ENCODE measurements at places on chromosomes 13 and 19.

DNA sequence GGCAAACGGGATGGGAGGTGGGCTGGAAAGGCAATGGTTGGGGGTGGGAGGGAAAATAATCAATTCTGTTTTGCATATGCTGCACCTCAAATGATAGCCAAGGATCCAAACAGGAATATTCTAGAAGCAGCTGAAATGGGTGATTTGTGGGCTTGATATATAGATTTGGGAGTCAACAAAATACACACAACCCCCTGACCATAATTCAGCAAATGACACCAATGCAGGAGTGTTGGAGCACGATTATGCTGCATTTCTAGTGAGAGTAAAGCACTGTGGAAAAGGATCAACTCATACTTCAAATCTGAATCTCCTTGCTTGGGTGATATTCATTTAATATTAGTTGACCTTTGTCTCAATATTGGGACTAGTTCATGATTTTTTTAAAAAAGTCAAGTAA lies 36.0 kb downstream of the LCP1 start:
- no peak for DNase-seq

GRCh38 chr19:35023428-35023827 lies 6.8 kb upstream of the SCN1B start:
- no peak for DNase-seq

DNA sequence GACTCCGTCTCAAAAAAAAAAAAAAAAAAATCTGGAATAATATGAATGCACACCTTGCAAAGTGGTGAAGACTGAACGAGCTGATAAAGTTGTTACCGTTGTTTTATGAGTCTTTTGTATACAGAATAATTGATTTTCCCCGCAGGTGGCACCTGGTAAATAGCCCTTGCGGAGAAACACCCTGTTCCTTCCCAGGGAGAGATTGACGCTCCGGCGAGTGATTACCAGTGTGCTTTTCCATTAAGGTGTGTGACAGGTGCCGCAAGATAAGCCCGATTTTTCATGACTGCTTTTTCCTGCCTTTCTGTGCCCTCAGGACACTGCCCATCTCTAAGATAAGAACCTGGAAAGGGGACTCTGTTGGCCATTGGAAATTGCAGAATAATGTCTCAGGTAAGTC lies 943 bp downstream of the ZNF302 start:
- DNase-seq: no peak

- no peak for DNase-seq
Observed at GRCh38 chr13:50355797-50356196, 340.6 kb downstream of the KCNRG start.

DNA sequence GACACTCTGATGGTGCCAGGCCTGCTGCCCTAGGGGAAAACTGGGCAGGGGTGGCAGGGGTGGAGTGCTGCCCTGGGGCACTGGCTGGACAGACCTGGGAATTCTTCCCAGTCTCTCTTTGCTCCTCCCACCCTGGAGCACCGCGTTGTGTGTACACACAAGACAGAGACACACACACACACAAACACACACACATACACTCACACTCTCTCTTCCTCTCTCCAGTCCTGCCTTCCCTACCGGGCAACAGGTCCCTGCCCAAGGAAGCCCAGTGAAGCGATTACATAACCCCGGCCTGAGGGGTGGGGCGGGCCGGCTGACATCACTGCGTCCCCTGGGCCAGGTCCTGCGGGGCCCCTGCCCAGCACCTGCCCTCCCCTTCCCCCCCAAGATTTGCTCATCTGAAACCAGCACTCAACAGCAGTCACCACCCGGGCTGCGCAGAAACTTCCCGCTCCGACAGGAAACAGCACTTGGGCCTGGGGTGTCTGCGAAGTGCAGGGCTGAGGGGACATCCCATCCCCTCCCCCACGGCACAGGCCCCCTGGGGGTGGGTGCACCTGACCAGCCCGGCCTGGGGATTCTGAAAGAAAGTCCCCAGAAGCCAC lies 1.2 kb downstream of the MKNK2 start:
- DNase-seq: peak; percentile 67

- no peak for DNase-seq
Observed at GRCh38 chr13:85717921-85718320, 81.3 kb downstream of the SLITRK6 start.

- no peak for DNase-seq
Observed at GRCh38 chr13:76519685-76520084, 366.5 kb downstream of the KCTD12 start.

DNA sequence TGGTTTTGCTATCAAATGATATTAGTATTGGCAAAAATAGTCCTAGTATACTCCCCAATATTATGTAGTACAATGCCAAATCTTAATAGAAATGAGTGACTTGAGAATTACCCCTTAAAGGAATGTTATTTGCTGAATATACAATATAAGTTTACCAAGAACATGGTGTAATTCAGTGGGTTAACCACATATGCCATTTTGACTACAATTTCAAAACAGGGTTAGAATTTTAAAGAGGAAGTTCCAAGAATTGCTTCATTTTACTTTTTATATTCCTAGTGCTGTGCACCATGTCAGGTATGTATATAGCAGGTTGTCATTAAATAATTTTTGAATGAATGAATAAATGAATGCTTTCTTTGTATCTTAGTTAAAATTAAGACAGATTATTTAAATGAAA lies 66.3 kb downstream of the LMO7 start:
- no peak for DNase-seq

- no peak for DNase-seq
Observed at GRCh38 chr13:39232401-39232980, 194.2 kb downstream of the NHLRC3 start.

GRCh38 chr13:25732111-25732865 lies 319.5 kb downstream of the SHISA2 start:
- peak; percentile 14 for DNase-seq

- DNase-seq: no peak
Observed at GRCh38 chr19:22052644-22053013, 345 bp downstream of the ZNF257 start.

- DNase-seq: no peak
Observed at GRCh38 chr13:107600971-107601370, 614.4 kb downstream of the LIG4 start.

DNA sequence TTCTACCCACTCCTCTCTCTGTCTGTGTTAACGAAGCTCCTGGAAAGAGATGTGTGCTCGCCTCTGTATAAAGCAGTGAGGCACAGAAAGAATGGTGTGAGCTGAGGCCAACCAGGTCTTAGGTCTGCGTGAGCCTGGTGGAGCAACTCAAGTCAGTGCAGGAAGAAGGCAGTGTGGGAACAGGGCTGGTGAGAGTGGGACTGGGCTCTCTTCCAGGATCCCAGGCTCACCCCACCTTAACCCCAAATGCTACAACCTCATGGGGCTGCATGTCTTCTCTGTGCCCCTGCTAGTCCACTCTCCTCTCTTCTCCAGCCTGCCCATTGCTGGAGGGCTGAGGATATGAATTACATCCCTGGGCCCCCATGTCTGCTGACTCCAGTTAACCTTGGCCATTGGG lies 127.4 kb downstream of the DCT start:
- peak; percentile 89 for DNase-seq

- DNase-seq: no peak
Observed at GRCh38 chr19:18897094-18898029, 1.4 kb upstream of the CERS1 start.

DNA sequence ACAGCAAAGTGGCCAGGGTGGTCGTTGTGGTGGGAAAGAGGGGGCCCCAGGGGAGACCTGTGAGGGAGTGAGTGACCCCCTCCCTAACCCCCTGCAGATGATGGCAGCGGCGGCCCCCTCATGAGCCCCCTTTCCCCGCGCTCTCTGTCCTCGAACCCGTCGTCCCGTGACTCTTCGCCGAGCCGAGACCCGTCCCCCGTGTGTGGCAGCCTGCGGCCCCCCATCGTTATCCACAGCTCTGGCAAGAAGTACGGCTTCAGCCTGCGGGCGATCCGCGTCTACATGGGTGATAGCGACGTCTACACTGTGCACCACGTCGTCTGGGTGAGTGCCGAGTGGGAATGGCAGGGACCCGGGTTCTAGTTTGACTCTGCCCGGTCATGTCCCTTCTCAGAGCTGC lies 8.1 kb upstream of the PIK3R2 start:
- no peak for DNase-seq

- DNase-seq: peak; percentile 46
Observed at GRCh38 chr13:49791315-49791710, 1.2 kb downstream of the KPNA3 start.

- peak; percentile 9 for DNase-seq
Observed at GRCh38 chr19:49400029-49400428, 12.0 kb downstream of the KASH5 start.

GRCh38 chr19:49851456-49852259 lies 699 bp downstream of the PTOV1 start:
- DNase-seq: no peak

DNA sequence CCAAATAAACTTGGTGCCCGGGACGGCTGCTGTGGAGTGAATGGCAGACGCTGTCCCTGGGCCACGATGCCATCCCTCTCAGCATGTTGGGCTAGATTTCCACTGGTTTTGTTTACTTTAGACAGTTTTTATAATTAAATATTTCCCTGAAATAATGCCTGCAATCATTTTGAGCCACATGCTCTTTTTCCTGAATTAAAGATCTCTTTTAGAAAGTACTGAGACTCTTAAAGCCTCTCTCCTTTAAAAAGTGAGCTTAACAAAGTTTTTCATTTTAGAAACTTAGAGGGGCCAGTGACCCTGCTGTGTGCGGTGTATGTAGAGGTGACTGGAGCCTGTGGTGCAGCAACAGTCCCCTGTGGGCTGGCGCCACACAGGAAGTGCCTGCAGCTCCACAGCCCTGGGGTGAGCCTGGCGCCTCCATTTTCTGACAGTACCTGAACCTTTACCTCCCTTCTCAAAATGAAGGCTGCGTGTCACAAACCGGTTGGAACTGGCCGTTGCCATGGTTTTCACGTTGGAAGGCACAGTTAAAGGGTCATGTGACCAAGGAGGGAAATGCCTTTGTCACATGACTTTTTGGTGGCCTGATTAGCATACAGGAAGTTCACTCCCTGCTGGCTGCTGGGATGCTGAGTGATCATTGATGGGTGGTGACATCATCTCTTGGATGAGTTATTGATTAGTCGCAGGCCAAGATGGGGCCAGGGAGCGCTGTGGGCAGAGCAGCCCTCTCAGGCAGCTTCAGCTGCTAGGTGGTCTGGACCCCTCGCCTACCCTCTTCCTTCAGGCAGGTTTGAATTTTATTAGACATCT lies 26.3 kb downstream of the TSSK6 start:
- DNase-seq: peak; percentile 97

- DNase-seq: no peak
Observed at GRCh38 chr13:58992478-58993042, 1171.2 kb downstream of the DIAPH3 start.

GRCh38 chr19:14019100-14019499 lies 8.8 kb upstream of the RLN3 start:
- no peak for DNase-seq

GRCh38 chr13:114029866-114030625 lies 56.2 kb upstream of the C13orf46 start:
- DNase-seq: no peak

DNA sequence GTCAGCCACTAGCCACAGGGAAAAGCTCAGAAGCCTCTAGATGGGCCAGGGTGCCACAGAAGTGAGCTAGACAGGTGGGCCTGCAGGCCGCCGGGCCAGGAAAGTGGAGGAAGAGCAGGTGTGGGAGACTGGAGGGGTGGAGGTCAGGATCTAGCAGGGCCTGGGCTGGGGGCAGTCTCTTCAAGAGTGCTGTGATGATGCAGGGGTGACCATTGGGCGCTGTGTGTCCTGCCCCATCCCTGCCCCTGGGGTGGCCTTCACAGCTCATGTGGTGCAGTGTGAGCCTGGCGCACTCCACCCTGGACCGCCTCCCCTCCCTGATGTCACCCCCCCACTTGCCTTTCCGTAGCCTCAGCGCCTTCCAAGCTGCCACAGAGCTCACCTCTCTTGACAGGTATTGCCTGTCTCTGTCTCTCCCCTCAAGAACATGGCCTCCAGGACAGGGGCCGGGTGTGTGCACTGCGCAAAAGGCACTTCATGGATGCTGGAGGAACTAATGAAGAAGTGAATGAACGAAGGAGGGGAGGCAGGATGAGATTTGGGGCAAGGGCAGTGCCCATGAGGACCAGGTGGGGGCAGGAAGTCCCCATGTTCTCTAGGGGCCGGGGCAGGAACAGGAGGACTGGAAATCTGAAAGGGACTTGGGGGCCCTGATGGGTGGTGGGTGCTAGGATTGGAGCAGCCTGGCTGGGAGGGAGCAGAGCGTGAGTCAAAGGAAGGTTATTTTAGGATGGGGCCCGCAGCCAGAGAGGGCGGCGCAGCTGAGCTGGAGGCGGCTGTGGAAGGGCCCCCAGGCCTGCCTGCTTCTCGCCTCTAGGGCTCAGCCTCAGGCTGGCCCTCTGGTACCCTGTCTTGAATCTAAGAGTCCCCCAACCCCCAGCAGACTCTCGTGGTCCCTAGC lies 6.6 kb downstream of the SSBP4 start:
- peak; percentile 60 for DNase-seq

- DNase-seq: peak; percentile 68
Observed at GRCh38 chr13:94061301-94061700, 418.2 kb downstream of the DCT start.

DNA sequence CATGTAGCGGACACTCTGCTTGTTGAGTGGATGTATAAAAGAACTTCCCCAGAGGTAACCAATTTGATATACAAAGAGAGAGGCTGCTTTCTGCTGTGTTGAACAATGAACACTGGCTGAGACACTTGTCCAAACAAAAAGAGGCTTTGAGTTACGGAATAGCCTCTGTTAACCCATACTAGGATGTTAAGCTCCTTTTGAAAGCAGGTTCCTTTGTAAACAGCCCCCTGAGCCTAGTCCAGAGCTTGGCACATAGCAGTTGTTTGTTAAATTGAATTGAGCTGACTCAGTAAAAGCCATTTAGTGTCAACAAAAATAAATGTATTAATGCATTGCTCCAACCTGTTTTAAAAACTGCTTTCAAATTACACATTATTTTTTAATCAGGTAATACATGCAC lies 200.1 kb downstream of the MZT1 start:
- DNase-seq: no peak

DNA sequence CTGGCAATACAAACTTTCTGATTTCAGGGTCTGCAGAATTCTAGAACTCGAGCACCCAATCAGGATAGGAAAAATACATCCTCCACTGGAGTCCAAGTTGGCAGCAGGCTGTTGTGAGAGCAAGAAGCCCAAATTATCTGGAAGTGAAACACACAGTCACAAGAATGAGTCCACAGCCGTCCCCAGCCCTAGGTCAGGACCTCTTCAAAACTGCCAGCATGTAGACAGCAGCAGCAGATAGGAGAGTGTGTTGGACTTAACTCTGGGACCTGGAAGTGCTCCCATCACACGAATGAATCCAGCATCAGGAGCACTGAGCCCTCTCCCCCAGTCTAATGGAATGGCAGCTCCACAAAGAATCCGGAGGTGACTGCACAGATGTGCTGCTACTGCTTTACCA lies 420.7 kb downstream of the OXGR1 start:
- DNase-seq: no peak

GRCh38 chr19:2758601-2759313 lies 18.9 kb upstream of the SLC39A3 start:
- no peak for DNase-seq

DNA sequence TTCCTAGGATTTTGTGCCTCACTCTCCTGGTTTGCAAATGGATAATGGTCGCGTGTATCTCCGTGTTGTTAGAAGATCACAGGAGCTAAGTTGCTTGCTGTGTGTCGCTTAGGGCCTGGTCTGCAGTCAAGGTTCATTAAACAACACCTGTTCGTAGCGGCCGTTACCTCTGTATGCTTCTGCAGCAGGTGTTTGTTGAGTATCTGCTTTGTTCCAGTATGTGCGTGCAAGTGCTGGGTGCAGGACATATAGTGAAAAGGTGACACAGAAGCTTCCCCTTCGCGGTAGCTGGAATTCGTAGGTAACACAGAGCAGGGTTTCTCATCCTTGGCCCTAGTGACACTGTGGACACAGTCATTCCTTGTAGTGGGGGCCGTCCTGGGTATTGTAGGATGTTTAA lies 5.4 kb downstream of the MED25 start:
- no peak for DNase-seq
